Substantia nigra (tissue), 51 donors: ENCODE measurements at places on chromosomes 16 and 17.
A peak's percentile ranks its signal among the peaks of the same experiment; 100 is the strongest.

DNA sequence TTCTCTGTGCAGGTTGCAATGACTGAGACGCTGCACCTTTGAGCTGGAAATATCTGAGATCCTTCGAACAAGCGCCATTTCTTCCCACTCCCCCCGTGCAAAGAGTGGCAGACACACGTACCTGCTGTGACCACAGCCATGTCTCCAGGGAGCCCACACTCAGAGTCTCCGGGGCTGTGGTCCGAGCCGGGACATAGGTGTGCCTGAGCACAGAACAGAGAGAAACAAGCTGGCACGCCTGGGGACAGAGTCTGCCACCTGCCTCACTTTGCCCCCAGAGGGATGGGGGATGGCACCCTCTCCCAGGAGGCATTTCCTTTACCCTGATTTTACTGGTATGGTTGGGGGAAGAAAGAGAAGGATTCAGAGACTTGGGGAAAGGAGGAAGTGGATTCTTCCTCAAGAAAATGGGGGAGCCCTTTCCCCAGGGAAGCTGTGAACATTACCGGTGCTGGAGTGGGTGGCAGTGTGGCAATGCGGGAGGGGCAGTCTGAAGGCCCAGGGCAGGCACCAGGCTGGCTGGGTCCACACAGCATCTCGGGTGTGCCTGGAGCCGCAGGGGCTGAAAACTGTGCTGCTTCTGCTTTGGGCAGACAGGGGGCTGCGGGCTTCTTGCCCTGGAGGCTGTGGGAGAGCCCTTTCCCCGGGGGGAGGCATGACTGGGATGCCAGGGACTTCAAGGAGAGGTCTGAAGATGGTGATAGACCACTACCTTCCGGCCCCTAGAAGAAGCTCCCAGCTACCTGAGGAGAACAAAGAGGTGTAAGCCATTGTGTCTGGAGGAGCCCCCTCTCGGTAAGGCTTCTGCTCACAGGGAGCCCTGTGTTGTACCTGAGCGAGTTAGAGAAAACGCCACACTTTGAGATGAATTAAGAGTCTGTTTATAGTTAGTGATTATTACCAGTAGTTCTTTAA lies 6.6 kb upstream of the PIK3R6 start:
- no peak for DNase-seq

GRCh38 chr16:58127033-58127556 lies 2.1 kb downstream of the CFAP20 start:
- DNase-seq, result no peak

GRCh38 chr17:55224746-55225145 lies 40.0 kb upstream of the HLF start:
- no peak for DNase-seq

DNA sequence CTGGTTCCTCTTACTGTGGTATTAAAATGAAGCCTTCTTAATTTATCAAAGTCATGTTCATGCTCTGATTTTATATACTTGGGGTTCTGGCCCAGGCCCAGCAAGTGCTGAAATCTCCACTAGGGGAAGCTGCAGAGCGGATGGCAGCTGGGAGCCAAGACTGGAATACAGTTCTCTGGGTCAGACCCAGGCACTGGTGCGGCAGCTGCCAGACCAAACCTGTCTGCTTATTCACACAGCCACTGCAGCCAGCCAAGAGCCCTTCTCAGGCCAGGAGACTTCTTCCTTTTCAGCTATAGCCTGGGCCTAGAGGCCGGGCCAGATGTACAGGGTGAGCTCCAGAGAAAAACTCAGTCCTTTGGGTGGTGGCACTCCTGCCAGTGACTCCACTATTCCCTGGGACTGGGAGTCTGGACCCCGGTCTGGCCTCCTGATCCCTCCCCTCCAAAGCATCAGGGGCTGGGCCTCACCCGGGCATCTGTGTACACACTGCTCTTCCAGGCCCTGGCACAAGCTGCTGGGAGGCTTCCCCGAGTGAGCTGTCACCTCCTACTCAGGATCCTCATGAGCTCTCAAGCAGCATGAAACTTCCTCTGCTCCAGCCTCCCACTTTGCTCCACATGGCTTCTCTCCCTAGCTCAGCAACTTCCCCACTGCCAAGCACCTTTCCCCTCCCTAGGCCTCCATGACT lies 24.4 kb downstream of the ATP6V0D1 start:
- no peak for DNase-seq

DNA sequence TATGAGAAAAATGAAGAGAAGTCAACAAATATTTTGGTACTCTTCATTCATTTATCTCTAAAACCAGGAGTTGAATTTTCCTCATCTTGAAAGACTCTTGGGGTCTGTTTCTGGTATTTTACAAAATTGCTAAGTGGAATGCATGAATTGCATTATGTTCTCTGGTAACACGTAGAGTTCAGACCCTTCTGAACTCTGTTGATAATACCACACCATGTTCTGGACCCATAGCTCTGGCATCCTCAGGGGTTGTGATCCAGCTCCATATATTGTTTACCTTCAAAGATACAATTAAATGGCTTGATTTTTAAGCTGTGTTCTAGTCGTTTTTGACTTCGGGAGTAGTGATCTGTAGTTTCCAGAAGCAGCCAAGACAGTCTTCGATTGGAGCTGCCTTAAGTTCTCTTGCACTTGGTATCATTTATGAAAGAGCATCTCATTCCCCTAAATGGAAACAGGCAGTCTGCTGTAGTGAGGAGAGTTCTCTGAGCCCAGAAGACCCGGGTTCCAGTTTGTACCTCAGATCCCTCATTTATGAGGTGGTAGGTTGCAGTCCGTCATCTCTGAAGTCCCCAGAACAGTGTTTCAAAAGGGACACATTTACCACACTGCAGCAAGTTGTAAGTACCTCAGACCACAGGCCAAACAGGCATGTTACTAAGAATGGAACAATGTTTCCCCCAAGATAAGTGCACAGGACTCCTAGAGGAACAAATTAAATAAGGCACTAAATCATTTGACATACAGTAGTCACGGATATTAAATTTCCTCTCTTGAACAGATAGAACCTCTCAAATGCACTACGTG lies 9.6 kb downstream of the PSMD7 start:
- DNase-seq, result no peak

DNA sequence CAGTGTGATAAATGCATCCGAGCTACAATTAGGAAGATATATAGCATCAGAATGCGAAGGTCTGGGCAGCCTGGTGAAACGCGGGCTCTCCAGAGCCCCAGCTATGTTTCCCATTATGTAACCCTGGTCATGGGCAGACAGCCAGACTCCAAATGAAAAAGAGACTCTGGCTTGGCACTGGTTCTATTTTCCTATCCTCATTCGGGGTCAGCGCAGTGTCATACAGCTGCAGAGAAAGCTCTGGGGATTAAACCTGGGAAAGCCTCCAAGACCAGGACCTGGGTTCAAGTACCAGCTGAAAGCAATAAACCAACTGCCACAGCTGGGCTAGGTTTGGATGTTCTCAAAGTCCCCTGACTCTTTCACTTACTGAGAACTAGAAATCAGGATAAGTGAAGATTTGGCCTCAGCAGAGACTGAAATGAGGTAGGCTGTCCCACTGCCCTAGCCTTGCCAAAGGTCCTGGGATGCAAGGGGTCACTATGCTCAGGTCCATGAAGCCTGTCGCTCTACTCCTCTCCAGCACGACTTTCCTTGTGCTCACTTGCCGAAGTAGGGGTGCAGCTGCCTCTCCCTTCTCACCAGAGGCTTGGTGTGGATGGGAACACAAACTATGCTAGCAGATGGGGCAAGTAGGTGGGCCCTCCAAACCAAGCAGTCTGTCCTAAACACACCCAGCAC lies 123.8 kb downstream of the SMG6 start:
- no peak for DNase-seq

DNA sequence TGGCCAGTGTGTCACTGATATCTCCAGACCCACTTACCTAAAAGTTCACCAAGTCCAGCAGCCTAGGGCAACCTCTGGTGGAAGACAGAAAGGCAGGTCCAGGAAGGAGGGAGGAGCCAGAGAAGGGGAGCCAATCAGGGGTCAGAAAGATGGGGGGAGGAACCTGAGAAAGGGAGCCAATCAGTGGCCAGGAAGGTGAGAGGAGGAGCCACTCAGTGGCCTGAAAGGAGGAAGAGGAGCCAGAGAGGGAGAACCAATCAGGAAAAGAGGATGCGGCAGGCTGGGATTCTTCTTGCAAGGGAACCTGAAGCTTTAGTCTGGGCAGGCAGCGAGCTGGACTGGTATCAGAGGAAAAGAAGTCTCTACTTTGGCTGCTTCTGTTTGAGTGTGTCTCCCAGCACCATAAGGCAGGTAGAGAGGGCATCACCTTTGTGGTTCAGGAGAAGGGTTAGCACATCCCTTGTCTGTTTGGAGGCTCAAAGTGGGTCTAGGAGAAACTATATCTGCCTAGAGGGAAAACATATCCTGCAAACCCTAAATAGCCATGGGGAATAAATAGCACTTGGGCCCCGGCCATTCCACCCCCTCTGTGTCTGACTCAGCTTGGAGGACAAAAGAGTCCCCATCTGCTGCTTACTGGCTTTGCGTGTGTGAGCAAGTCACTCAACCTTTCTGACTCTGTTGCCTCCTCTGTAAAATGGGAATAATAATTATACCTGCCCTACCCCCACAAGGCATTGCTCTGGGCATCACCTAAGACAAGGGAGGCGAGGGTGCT lies 43.4 kb upstream of the CRHR1 start:
- DNase-seq, result peak; percentile 24

DNA sequence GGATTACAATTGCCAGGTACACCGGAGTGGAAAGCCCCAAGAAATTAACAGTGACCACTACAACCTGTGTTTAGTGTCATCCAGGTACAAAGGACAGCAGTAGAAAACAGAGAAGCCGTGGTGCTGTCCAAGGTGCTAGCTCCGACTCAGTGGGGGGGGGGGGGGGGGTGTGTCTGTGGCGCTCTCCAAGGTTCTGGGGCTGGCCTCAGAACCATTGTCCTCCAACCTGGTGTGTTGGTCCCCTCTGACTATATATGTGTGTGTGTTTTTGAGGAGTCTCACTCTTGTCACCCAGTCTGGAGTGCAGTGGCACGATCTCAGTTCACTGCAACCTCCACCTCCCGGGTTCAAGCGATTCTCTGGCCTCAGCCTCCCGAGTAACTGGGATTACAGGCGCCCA lies 5.8 kb upstream of the ZNF23 start:
- no peak for DNase-seq

DNA sequence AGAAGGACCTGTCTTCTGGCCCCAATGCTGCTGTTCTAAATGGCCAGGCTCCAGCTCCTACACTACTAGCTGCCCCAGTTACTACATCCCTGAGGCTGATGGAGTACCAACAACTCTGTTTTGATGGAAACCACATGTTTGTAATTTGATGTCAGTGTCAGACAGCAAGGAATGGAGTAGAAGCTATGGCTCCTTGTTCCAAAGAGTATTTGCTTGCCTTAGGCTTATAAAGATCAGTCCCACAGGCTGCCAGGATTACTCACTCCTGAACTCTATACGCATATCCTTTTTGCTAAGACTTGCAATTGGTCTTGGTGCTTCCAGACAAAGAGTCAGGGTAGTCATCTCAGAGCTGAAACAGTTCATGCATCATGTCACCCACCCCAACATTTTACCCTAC lies 139.6 kb downstream of the HS3ST3A1 start:
- no peak for DNase-seq

GRCh38 chr16:63613701-63614100 lies 1508.2 kb downstream of the CDH11 start:
- DNase-seq, result no peak

DNA sequence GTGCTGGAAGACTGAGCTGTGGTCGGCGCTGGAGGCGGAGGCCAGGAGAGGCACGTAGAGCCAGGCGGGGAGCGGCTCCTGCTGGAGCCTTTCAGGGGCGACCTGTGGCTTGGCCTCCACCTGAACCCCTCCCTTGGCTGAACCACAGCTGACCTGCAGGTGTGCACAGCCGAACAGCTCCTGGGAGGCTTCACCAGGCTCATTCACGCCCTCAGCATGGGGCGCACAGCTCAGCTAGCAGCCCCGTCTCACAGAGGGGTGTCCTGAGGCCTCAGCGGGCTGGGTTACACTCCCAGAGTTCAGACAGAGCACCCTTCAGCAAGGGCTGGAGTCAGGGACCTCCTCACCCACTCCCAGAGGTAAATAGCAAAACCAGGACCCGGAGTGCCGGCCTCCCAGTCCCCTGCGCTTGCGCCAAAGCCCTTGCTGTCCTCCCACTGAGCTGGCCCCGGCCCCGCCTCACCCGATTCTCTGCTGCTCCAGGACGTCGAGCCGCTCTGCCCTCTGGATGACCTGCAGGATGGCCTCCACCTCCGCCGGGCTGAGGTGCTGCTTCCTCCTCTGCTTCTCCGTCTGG lies 31.7 kb downstream of the RPH3AL start:
- DNase-seq, result no peak

DNA sequence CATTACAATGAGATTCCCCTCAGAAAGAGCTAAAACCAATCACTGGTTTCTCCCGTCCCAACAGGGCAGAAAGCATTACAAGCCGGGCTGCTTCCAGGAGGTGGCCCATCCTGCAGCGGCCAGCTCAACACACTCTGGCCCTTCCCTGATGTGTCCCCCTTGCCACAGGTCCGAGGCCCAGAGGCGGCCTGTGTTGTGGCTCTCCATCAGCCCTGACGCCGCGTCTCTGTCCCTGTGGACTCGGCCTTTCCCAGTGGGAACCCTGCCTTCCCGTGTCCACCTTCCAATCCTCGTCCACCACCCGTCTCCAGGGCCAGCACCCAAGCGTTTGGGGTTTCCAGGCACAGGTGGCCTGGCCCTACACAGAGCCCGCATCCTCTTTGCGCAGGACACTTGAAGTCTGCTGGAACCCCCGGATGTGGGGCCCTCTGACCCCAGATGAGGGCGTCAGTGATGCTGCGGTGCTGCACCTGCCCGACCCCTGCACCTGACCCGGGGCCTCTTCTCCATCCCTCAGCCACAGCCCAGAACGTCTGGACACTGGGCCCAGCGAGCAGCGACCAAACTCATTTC lies 21.1 kb downstream of the RAB40B start:
- DNase-seq, result no peak

DNA sequence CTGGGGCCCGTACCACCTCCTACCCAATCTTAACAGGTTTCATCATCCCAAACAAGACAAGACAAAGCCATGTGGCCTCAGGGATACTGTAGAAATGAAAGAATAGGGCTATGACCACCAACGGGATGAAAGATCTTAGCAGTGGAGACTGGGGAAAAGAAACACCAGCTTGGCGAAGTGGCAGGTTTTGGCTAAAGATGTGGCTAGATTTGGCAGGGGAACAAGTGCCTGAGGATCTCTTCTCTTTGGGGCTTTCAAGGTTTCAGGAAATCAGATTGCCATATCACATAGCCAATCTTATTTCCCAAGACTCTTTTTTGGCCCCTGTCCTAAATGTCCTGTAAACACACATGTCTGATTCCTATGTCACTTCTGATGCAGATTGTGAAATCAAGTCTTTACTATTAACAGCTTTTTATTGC lies 6.9 kb downstream of the KRT24 start:
- DNase-seq, result no peak

- no peak for DNase-seq
These were observed 17.6 kb downstream of the CASC3 start for GRCh38 chr17:40157973-40158372.
